Stimulated activated CD4-positive, alpha-beta T cell treated with anti-CD3 and anti-CD28 coated beads, Interleukin-1b, Interleukin-23, amount 100 ng/mL, for 1 hour (primary cell): ENCODE measurements at places on chromosomes 16 and 17.
A peak's percentile ranks its signal among the peaks of the same experiment; 100 is the strongest.

GRCh38 chr17:73192206-73192893, 505 bp upstream of the COG1 start:
- DNase-seq = peak; percentile 40

GRCh38 chr16:505479-506245, 21.9 kb upstream of the CAPN15 start:
- no peak for DNase-seq

DNA sequence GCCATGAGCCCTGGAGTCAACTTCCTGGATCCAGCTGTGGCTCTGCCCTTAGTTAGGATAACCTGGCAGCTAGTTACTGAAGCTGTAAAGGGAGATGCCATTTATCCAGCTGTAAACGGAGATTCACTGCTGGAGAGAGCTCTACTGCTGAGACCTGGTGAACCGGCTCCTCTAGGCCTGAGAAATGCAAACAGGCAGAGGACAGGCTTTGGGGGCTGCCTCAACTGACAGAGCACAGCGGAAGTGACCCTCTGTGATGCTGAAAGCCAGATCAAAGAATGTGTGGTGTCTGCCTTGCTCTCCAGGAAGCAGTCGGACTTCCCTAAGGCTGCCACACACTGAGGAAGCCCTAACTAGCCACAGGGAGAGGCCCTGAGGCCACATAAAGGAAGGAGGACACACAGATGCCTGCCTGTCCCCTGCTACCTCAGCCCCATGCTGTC, 21.9 kb upstream of the GPRC5C start:
- no peak for DNase-seq

GRCh38 chr17:44928136-44928535, 12.8 kb upstream of the GFAP start:
- DNase-seq = no peak

GRCh38 chr17:40547079-40547784, 18.0 kb downstream of the CCR7 start:
- no peak for DNase-seq

DNA sequence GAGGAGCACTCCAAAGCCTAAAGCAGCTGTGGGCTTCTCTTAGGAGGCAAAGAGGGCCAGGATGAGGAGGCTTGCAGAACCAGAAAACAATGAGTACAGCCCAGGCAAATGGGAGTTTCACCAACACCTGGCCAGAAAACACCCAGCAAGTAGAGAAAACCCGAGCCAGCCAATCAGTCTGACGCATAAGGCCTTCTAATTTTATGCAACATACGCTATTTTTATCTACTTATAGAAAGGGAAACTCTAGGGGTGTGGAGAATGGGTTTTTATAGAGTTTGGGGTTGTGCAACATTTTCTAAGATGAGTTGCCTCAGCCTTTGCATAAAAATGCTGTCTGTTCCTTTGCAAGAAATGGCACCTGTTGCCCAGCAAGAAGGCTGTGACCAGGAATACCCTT, 529.0 kb upstream of the CDH5 start:
- DNase-seq = no peak

DNA sequence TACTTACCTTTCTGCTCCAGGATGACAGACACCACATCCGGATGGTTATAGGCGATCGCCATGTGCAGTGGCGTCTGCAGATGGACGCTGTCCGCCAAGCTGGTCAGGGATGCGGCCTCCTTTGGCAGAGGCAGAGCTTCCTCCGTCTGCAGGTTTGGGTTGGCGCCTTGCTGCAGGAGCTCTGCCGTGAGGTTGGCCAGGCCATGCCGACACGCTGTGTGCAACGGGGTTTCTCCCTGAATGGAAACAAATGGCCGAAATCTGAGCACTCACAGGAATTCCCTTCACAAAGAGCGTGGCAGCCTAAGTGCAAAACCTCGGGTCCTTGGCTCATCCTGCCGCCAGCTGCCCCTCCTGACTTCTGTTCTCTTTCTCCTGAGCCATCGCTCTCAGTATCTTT, 41.8 kb downstream of the CYB5D2 start:
- DNase-seq = no peak

GRCh38 chr16:80007231-80007630, 406.7 kb upstream of the MAF start:
- no peak for DNase-seq

DNA sequence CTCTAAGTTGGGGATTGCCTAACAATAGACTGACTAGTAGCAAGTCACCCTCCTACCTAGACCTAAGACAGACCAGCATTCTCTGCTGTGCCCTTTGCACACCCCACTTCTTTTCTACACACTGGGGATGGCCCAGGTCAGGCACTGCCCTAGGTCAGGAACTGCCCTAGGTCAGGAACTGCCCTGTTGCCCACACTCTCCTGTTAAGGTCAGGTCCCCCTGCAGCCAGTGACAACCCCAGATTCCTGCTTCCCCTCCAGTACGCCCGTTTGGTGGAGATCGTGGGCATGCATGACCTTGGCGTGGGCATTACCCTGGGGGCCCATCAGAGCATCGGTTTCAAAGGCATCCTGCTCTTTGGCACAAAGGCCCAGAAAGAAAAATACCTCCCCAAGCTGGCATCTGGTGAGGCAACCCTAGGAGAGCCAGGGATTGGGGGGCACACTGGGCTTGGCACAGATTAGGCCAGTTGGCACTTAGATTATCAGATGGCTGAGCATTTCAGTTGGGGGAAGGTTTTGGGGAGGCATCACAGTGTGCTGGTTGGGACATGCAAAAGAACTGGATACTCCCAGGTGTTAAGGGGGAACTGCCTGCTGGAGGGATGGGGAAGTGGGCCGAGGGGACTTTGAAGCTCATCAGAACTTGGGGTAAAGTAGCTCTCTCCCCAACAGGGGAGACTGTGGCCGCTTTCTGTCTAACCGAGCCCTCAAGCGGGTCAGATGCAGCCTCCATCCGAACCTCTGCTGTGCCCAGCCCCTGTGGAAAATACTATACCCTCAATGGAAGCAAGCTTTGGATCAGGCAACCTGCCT, 1.7 kb downstream of the ACADVL start:
- no peak for DNase-seq

DNA sequence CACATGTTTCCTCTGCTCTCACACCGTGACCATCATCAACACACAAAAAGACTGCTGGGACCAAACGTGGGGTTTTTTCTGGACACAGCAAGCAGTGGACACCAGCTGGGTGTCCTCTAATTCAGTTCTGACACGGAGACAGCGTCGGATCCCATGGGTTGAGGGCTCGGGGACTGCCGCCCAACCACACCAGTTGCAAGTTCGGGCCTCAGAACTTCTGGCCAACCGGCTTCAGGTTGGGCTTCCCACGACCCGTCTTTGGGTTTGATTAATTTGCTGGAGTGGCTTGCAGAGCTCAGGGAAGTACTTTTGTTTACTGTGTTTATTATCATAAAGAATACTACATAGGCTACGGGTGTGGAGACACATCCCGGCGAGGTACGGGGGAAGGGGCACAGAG, 97.8 kb downstream of the BANP start:
- no peak for DNase-seq

- DNase-seq = no peak
Measured at GRCh38 chr17:73155410-73156165, 9.2 kb upstream of the SSTR2 start.

DNA sequence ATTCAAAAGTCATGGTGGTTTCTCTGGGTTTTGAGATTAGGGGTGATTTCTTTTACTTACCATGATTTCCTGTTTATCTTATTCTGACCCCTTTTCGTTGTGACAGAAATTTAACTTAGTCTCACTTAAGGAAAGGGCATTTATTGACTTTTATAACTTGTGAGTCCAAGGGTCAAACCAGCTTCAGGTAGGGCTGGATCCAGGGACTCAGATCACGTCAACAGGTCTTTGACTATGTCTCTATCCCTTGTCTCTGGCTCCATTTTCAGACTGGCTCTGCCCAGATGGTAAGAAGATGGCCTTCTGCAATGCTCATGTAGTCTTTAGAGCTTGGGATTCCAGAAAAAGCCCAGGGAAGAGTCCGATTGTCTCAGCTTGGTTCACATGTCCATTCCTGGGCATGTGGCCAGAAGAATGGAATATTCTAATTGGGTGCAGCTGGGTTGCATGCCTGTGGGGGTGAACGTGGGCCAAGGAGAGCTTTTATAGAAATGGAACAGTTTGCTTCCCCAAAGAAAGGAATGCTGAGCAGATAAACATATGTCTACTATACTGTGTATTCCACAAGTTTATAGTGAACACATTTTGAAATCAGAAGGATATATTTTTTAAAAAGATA, 13.4 kb downstream of the USP43 start:
- no peak for DNase-seq

- no peak for DNase-seq
Measured at GRCh38 chr16:23734176-23734893, 20.5 kb upstream of the CHP2 start.

- DNase-seq = no peak
Measured at GRCh38 chr17:10737168-10737622, 7.4 kb upstream of the TMEM220 start.

DNA sequence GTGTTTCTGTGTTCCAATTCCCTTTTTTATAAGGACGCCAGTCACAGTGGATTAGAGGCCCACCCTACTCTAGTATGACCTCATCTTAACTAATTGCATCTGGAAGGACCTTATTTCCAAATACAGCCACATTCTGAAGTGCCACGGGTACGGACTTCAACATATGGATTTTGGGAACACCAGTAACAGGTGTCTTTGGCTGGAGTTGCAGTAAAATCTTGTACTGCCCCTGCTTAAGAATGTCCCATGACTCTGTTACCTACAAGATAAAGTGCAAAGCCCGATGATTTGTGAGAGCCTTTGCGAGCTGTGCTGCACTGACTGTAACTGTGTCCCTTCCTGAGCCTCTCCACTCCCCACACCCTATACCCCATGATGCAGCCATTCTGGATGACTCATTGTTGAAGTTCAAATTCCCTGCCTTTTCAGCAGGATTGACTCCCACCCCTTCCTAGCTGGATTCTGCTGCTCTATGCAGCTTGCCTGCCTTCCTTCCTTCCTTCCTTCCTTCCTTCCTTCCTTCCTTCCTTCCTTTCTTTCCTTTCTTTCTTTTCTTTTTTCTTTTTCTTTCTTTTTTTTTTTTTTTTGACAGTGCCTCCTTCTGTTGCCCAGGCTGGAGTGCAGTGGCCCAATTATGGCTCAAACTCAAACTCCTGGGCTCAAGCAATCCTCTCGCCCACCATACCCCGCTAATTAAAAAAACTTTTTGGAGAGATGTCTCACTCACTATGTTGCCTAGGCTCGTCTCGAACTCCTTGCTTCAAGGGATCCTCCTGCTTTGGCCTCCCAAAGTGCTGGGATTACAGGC, 2.1 kb downstream of the HCRT start:
- no peak for DNase-seq

GRCh38 chr17:58702045-58702476, 9.7 kb downstream of the RAD51C start:
- DNase-seq = no peak

GRCh38 chr17:13306310-13306962, 288.6 kb upstream of the ELAC2 start:
- DNase-seq = no peak

- DNase-seq = peak; percentile 45
Measured at GRCh38 chr17:10646392-10646990, 10.6 kb downstream of the MYH3 start.

GRCh38 chr17:71502443-71502842, 618.4 kb upstream of the SOX9 start:
- DNase-seq = no peak

DNA sequence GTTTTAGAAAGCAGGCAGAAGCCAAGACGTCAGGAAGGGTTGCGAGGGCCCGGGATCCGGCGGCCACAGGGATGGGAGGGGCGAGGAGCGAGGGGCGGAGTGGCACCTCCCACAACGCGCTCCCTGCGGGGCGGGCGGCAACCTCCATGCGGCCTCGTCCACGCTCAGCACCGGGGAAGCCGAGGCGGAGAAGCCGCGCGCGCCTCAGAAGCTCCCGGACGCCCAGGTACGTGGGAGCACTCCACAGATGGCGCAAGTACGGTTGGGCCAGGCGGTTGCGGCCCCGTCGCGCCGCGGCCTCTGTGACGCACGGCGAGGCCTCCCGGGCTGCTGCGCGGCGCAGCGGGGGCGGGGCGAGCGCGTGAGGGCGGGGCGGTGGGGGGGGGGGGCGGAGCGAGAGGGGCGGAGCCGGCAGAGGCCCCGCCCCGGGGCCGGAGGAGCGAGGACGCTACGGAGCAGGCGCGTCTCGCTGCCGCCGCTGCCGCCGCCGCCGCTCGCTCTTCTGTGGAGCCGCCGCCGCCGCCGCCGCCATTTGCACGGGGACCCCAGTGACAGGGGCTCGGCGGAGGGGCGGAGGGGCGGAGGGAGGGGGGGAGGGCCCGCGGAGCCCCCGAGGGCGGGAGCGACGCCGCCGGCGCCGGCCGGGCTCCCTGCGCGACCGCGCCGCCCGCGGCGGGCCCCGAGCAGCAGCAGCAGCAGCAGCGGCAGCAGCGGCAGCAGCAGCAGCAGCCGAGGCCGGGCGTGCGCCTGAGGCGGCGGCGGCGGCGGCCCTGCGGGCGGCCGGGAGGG, at the start of gene TENT4B:
TENT4B (plus strand) TSS at position 500 of the 789 bp plus-strand sequence. CDS start 316 bp downstream, outside the sequence.
- DNase-seq = peak; percentile 80

DNA sequence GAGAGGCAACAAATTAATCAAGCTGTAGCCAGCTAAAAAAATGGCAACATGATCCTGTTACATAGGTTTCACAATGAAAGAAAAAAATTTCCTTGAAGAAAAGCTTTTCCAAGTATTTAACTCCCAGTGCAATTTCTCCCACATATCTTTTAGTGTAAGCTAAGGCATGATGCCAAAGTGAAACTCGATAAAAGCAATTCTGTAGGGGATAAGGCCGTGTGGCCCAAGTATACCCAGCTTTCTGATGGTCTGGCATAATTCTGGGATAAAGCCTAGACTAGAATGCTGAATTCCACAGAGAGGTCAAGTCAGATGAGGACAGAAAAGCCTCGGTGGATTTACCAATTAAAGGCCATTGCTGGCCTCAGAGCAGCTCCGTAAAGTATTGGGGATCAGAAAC, 36.2 kb downstream of the CTCF start:
- no peak for DNase-seq

DNA sequence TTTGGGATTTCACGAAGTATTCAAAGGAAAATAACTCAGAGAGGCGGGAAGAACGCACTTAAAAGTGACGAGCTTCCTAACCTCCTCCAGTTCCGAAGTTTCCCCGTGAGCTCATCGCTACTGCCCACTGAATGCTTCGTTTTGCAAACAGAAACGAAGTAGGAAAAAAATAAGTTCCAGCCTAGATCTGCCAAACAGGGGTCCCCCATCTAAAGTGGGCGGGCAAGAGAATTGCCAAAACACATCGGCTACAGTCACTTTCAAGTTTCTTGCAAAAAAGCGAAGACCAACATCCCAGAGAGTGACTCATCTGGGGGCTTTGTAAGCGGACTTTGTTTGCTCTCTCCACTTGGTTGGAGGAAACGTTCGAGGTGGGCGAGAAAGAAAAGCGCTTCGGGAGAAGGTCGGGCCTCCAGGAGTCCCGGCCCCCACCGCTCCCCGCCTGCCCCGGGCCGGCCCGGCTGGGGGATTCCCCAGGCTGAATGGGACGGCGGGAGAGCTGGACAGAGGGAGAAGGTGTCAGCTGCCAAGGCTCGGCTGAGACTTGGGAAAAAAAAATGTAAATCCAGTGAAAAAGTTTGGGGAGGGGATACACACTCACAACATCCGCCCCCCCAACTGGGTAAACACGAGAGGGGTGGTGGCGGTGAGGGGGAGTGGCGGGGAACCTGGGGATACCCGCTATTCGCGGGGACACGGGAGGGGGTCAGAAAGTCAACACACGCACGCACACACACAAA, 1.0 kb downstream of the VEZF1 start:
- DNase-seq = no peak
